ENCODE measurements at places on chromosomes 5 and 9.
A peak's percentile ranks its signal among the peaks of the same experiment; 100 is the strongest.

DNA sequence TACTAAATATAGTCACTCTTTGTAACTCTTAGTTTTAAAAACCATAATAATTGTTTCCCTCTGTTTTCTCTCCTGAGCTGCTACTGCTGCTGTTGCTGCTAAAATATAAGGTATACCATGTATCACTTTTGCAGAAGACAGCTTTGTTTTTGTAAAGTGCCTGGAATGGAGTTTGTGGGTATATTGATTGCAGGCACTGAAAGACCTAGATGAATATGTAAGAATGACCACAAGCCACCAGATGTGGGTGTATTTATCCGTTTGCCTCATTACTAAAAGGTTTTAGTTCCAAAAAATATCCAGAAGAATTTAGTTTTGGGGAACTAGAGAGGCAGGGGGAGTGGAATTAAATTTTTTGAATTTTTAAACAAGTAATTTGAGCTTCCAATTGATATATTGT lies 151.1 kb upstream of the CDKN2B start:
- no peak for DNase-seq

DNA sequence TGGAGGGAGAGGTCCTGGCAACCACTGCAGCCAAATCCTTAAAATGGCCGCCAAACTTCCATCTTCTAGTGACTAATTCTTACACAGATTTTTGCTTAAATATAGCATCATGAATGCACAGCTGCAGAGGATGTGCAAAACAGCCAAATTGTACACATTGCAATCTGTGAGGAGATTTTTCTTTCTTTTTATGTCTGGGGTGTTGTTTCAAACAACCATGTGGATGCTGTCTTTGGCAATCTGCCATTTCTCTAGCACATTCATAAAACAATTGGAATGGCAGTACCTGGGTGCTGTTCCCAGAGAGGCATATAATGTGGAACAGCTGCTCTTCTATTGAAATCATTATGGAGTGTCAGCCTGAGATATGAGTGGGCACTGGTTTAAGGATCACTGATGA lies 1082.9 kb upstream of the SEMA6A start:
- DNase-seq = no peak

DNA sequence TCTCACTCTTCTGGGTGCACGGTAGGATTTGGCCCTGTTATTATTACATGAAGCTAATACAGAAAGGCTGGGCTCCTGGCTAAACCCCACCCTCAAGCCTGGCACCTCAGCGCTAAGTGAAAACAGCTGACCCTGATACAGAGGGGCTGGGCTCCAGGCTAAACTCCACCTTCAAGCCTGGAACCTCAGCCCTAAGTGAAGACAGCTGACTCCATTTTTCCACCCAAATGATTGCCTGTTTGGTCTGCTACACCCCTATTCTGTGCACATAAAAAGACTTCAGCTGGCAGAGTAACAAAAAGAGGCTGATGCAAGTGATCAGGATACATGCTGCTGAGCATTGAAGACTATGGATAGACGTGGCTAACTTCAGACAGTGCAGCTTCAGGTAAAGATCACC lies 148.4 kb upstream of the CLINT1 start:
- DNase-seq = no peak

DNA sequence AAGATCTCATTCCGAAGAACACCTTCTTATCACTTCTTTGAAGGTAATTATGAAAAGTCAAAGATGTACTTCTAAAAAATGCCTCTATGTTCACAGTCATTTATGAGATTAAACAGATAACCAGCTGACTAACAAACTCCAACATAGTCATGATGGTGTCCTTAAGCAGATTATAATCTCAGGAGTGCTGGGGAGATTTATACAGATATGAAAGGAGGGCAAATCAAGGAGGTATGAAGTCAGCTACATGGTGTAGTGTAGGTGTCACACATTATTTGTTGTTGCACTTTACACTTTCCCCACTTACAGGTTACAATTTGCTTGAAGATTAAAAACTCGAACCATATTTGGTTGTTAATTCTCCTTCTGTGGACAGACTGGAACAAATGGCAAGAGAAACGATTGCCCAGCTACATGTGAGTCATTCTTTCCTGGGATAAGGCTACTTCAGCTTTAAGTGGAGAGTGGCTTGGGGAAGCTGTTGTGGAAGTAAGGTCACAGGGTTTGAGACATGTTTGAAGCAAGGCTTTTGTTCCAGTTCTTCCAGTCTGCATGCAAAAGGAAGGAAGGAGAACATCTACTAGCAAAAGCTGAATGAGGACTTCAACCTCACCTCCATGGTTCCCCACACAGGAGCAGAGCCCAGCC lies 320.1 kb downstream of the ADGRV1 start:
- no peak for DNase-seq

DNA sequence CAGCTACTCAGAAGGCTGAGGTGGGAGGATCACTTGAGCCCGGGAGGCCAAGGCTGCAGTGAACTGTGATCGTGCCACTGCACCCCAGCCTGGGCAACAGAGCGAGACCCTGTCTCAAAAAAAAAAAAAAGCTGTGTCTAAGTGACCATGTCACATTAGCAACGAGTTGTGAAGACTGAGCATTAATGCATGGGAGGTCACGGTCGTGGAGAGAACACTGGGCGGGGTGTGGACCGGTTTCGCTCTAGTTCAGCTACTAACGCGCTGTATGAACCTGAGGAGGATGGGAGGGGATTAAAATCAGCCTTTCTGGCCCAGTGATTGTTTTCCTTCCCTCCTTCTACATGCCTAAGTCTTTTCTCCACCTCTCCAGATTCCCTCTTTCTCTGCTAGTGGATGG lies 56.7 kb upstream of the CARTPT start:
- DNase-seq = no peak

DNA sequence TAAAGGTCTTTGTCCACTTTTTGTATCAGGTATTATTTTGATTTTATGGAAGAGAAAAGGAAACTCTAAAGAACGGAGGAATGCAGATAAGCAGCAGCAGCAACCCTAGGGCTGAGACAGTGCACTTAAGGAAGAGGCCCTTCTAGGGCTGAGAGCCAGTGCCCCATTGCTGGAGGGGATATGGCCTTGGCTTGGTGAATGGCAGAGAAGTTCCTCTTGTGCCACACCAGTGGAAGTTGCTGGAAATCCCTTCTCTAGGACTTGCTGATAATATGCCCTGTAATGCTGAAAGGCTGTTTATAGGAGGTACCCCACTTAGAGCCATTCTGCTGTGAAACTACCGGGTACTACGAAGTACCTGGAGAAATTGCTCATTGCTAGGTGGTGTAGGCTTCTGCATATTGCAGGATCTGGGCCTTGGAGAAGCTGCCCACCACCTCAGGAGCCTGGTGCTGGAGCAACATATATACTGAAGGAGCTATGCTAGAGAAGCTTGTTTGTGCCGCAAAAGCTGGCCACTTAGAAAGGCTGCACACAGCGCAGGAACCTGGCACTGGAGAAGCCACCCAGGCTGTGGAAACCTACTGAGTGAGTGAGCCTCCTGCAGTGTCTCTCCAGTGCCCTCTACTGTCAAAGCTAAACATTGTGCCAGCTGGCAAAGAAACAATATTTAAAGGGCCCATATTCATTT lies 9.6 kb upstream of the UBTD2 start:
- DNase-seq = peak; percentile 80

DNA sequence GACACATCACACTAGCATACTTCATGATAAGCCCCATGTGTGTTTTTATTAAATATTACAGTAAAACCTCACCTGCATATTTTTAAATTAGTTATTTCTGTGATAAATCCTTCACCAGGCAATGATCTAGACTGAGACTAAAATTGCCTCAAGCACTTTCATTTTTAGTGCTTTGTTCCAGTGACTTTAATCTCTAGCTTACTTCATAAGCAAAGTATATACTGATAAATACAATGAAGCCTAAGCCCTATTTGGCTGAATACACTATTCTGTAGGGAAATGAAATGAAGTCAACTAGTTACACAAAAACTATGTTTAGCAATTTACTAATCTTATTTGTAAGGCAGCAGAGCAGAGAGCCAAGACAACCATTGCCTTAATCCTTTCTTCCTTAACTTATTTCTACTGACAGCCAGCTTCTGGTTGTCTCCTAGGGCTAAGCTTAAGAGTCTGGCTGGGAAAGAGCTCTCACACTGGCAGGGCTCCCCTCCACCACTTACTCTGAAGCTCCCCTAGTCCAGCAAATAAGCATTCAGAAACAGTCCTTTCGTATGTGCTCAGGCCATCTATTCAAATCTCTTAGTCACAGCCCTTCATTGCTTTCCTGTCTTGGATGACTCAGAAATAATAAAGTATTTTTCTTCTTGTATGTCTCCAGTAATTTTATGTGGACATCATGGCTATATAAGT lies 31.4 kb upstream of the MTAP start:
- no peak for DNase-seq

GRCh38 chr5:35622974-35623373 lies 5.3 kb downstream of the SPEF2 start:
- no peak for DNase-seq

GRCh38 chr9:136327304-136327974 lies at the start of gene GPSM1:
Gene GPSM1, plus strand, starts transcription at chr9:136327539. Its CDS starts 157 bp downstream, at chr9:136327696.
- DNase-seq = no peak

GRCh38 chr5:164359260-164360255 lies 854.1 kb downstream of the MAT2B start:
- no peak for DNase-seq

DNA sequence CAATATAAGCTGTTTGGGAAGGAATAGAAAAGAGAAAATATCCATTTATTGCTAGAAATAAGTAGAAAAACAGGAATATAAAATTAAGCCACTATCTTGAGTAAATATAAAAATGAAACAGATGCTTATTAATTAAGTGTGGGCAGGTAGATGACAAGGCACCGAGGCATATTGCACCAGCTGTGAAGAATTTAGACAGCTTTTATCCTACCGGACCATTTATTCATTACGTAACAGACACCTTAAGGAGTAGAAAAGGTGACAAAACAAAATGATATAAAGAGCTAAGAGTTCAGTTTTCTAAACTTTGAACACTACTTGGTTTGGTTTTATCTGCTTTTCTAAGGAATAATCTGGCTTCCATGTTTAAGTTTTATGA lies 404.1 kb downstream of the PTPRD start:
- DNase-seq = no peak

- DNase-seq = no peak
These were observed 749.2 kb downstream of the TLE4 start for GRCh38 chr9:80320916-80321315.

DNA sequence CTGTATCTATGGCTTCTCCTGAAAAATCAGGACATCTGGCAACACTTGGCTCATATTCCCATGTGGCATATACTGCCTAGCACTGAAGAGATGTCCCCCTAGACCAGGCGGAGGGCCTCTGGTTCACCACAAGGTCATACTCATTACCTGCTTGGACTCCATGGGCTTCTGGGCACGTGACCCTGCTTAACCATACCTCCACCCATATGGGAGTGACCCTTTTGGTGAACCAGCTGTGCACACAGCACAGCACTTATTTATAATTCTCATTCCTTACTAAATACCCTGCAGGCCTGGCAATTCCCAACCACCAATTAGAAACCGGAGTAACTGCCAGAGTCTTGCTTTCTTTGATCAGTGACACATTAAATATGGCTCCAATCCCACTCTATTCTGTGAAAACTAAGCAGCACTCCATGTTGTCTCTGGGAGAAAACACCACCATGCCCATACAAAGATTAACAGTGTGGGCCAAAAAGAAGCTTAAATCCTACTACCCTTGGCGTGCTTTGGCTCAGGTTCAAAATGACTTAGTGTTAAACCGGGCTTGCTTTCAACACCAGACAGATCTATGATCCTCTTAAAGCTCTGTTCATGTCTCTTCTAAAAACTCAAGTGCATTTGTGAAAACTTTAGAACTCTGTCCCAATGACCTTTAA lies 57.7 kb downstream of the MTMR12 start:
- no peak for DNase-seq

DNA sequence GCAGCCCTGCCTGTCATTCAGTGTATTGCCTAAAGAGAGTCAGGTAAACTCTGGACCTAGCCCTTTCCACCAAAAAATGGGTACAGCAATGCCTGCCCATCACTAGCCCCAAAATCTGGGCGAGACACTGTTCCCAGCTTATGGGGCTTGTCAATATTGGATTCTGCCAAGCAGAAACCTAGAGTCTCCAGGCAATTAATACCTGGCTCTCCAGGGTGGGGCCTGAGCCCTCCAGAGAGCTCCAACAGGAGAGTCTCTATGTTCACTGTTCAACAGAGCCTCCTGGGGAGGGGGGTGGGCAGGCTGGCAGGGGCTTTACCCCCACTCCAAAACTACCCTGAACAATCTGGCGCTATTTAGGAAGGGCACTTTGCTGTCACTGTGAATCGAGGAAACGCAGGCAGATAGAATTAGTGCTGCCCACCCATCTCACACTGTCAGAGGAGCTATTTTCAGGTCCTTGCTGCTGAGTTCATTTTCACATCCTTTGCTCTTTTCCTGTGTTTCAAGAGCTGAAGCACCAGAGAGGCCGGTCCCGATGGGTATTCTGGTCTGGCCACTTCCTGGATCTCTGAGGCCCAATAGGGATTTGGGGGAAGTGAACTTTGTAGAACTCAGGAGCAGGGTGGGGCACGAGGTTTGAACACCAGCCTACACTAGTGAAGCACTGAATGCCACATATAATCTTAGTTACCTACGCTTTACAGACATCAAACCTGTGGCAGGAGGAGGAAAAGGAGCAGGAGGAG lies 121.8 kb downstream of the C5orf15 start:
- DNase-seq = no peak

DNA sequence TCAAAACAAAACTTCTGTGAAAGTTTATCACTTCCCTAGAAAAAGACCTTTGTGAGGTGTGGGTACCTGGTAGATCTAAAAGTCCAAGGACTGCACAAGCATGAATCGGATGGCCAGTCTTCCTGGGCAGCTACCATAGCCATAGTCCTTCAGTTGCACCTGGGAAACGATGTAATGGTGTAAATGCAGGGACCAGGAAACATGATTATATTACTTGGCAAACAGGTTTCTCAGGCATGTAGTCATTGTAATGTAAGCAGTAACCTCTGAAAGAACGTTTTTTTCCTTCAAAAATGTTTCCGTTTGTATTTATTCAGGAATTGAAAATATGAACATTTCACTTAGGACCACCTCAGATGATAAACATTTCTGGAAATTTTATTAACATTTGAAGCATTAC lies 433.4 kb downstream of the DTWD2 start:
- DNase-seq = no peak

- no peak for DNase-seq
These were observed 41.8 kb upstream of the KDM4C start for GRCh38 chr9:6715755-6716643.

DNA sequence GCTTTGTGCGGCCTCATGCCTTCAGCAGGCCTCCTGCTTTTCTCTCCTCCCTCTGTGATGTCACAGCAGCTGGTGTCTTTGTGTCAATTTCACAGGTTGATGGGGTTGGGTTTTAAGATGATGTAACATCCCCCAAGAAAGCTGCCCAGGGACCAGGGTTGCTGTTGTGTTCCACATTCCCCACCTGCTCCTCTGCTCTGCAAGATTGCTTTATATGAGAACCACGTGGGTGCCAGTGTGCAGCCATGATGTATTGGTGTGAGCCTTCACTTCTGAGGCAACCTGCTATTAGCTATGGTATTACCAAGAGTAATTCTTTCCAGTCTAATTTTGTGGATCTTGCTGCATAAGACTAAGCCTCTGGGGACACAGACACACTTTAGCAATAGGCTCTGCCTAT lies 213.0 kb upstream of the ADAMTS16 start:
- no peak for DNase-seq

- DNase-seq = peak; percentile 58
These were observed 11.5 kb downstream of the SARDH start for GRCh38 chr9:133726401-133727276.

- no peak for DNase-seq
These were observed 6.1 kb downstream of the ST6GALNAC4 start for GRCh38 chr9:127910613-127911205.

Measured in ascending aorta (tissue), 2 donors.